ENCODE measurements at places on chromosomes 16 and 17.
A peak's percentile ranks its signal among the peaks of the same experiment; 100 is the strongest.

DNA sequence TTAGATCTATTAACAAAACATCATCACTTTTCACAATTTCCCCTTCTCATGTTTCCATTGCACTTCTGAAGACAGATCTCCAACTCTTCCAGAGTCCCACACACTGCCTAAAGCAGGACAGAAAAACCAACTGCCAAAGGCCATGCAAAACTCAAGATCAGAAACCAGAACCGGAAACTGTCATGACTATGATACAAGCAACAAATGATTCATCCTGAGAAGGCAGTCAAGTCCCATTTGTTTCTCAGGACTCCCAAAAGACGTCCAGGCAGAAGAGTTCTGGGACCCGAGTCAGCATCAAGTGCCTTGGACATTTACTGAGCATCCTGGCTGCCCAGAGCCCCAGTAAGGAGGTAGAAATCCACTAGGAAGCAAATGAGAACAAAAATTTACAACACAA lies 38.8 kb downstream of the ERN1 start:
- no peak for DNase-seq

- DNase-seq, result no peak
Observed at GRCh38 chr17:8324132-8324531, 14.1 kb downstream of the ARHGEF15 start.

GRCh38 chr16:27085182-27085581 lies 18.5 kb downstream of the C16orf82 start:
- DNase-seq, result no peak

- DNase-seq, result no peak
Observed at GRCh38 chr17:14843086-14843795, 421.9 kb downstream of the PMP22 start.

GRCh38 chr17:51764387-51764971 lies 394.0 kb downstream of the CA10 start:
- DNase-seq, result peak; percentile 86

GRCh38 chr16:89373355-89374110 lies 116.8 kb downstream of the ANKRD11 start:
- no peak for DNase-seq

Measured in D341Med (cell line).